ENCODE measurements at places on chromosomes 7 and 10.

- DNase-seq = no peak
Measured at GRCh38 chr7:140631021-140631420, 9.6 kb downstream of the DENND2A start.

DNA sequence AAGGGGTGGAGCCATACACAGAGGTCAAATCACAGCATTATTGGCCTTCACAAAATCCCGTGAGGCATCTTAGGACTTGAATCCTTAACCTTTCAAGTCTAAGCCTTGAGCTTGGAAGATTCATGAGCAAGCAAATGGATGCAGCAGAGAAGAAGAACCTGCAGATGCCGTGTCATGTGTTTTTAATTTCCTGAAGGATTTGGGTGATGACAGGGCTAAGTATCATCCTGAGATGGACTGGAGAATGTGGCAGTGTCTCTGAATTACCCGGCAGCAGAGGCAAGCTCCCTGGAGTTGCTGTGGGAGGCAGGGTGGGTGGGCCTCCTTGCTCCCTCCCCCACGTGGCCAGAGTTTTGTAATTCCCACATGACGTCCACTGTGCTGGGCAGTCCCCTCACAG, 50.8 kb downstream of the GCC1 start:
- DNase-seq = no peak

DNA sequence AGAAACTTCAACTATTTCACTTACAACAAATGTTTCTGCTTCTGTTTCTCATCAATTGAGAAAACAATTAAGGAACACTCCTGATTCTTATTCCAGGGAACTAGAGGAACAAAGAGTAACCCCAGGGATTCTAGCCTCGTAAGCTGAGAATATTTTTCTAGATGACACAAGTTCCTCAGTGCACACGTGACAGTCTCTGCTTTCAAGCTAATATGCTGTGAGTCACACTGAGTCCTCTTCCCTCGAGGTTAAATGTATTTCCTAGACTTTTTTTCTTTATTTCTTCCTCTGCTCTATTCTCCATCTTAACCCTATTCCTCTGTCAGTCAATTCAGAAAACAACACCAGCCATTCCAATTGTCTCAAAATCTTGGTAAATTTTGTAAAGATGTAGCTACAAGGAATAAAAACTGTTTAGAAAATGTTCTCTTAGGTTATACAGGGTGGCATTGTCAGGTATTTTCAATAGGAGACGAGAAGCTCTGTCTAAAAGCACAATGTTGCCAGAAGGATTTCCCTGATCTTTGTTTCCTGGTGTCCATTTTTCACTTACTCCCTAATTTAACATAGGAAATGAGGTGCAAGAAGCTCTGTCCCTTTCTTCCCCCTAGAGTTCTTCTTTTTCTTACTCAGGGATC, 5.8 kb upstream of the C1GALT1 start:
- DNase-seq = no peak

DNA sequence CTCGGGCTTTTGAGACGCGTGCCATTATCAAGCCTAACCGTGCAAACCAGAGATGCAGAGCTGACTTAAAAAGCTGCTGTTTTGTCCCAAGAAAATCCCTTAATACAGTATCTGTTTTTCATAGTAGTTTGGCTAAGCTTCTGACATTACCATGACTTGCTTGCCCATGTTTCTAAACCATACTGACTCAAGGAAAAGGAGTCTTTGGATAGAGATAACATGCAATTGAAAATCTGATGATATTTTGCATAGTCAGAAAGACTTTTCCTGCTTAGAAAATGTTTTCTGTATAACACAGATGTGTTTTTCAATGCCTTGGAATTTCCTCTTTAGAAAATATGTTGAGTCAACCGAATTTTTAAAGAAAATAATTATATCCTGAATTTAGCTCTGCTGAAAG, 21.5 kb upstream of the AKR1E2 start:
- no peak for DNase-seq

GRCh38 chr7:31729195-31729804, 42.3 kb downstream of the PPP1R17 start:
- DNase-seq = no peak

DNA sequence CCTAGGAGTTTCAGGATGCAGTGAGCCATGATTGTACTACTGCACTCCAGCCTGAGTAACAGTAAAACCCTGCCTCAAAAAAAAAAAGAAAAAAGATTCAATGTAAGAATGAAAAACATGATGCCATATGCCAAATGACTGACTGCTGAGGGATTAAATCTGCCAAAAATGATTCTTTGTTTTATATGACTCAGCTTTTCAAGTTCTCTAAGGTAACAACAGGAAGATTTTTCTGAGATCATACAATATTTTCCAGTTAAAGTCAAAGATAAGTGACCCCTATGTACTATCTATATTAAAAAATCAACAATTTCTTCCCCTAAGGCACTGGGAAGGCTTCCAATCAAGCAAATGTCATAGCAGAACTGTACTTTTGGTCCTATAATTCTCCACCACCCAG, 271.2 kb upstream of the IMMP2L start:
- DNase-seq = no peak

DNA sequence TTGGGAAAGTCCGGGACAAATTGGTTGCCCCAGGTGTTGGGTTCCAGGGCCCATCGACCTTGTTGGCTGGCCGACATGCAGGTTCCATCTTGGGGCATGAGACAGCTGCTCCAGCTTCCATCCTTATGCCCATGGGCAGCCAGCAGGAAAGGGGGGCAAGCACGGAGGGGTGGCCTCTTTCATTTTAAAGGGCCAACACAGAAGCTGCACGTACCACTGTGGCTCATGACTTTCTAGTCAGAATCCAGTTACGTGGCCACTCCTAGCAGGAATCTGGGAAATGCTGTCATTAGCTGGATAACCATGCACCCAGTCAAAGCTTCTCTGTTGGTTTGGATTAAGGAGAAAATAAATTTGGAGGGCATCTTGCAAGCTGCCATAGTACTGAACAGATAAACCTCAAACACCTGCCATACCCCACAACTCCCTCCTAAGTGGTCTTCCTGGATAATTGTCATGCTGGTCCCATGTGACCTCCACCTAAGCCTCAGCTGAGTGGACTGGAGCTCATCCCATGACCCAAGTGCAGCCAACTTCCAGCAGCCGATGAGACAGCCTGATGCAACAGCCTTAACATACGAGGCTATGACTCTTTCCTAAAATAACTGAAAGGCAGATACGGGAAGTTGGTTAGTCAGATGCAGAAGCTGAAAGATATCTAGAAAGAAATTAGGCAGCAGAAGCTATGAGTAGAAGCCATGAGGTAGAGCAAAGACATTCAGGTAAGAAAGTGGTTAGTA, 21.4 kb upstream of the GSDME start:
- no peak for DNase-seq

GRCh38 chr10:92240289-92241157, 50.4 kb downstream of the CPEB3 start:
- no peak for DNase-seq

- DNase-seq = no peak
Measured at GRCh38 chr10:131781076-131781475, 119.7 kb upstream of the PPP2R2D start.

DNA sequence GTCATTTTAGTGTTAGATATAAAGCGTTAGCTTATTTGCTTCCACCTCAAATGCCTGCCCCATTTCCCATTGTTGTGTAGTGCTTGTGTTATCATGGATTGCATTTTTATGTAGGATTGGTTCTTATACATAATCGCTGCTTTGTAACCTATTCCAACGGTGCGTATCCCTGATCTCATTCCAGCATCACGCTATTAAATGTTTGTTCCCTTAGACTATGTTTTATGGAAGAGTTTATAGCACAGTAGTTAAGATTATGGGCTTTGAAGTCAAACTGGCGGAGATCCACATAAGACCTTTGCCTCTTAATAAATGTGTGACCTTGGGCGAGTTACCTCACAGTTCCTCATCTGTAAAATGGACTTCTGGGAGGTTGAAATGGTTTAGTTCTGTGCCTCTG, 34.0 kb upstream of the ELN start:
- no peak for DNase-seq

- DNase-seq = no peak
Measured at GRCh38 chr7:66443946-66444345, 184.7 kb upstream of the KCTD7 start.

GRCh38 chr10:123009105-123009820, 457 bp downstream of the ACADSB start:
- DNase-seq = peak; percentile 7

- DNase-seq = no peak
Measured at GRCh38 chr10:132138596-132138995, 48.2 kb upstream of the DPYSL4 start.

GRCh38 chr10:63766745-63767137, 245.5 kb downstream of the REEP3 start:
- DNase-seq = no peak

DNA sequence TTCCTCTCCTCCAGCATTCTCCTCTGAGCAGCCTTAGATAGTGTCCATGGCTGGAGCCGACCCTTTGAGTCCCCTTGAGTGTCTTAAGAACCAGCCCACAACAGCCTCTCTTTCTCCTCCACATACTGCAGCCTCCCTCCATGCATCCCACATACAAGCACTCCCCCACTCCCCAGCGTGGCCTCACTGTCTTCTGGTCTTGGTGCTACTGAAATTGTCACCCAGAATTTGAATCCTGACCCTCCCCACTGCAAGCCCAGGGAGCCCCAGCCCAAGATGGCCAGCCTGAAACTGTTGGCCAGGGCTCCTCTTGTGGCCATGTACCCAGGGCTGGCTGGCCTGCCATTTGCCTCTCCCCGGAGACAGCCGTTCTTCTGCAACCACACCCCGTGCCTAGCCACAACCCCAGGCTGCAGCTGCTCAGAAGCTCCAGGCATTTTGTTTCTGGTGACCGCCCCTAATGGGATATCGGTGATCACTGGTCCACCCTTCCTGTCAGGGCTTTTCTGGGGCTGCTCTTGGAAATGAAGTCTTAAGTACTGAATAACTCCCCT, 18.8 kb upstream of the SH2D4B start:
- no peak for DNase-seq

GRCh38 chr10:28393956-28394568, 91.2 kb upstream of the MPP7 start:
- peak; percentile 46 for DNase-seq

DNA sequence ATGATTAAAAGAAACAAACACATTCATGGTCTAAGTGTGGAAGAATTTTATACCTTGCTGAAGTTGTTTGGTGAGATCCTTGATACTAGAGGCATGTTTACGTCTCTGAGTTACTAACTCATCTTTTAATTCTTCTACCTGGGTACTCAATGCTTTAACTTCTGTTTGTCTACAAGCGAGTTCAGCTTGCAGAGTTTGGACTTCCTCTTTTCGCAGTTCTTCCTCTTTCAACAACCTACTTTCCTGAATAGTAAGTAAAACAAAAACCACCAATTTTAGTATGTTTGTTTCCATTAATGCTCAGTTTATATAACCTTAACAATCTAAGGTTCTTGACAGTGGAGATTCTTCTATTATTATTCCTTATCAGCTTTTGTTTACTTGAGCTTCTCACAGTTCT, 42.9 kb downstream of the CCDC186 start:
- DNase-seq = no peak

- no peak for DNase-seq
Measured at GRCh38 chr7:9889554-9889953, 1084.1 kb upstream of the PHF14 start.

- no peak for DNase-seq
Measured at GRCh38 chr7:100157334-100158228, 942 bp downstream of the TRAPPC14 start.

- no peak for DNase-seq
Measured at GRCh38 chr10:73717556-73717955, 19.6 kb upstream of the AGAP5 start.

DNA sequence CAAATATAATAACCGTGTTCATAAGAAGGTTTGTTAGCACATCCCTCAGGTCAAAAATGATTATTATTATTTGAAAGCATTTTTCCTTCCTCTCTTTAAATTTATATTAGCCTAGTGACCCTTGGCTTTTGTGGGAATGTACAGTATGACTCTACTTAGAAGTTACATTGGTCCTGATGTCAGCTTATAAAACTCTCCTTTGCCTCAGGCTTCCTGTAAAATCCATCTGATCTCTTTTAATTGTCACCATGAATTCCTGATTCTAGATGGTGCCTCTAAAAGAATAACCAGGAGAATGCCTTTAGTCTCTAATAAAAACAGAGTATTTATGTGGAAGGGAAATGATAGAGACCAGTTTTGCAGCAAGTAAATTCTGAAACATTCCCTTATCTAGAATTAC, 1134.4 kb downstream of the XPNPEP1 start:
- DNase-seq = no peak

GRCh38 chr7:95240921-95241320, 83.4 kb downstream of the PON1 start:
- no peak for DNase-seq

DNA sequence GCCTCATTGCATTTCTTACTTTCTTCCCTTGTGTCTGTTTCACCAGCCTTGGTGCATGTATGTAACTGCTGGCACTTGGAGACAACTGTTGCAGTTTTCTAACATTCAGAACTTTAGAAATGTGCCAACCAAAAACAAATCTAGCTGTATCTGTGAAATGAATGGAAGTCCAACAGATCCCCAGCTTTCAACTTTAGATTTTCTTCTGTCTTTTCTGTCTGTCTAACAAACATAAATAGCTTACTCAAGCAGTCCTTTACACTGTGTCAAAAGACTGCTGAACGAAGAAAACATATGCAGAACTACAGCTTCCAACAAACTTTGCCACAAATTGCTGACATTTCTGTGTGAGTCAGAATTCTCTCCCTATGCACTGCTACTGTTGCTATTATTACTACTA, 30.9 kb downstream of the SORCS1 start:
- DNase-seq = no peak

GRCh38 chr7:106089647-106090046, 22.5 kb downstream of the SYPL1 start:
- no peak for DNase-seq

GRCh38 chr7:39702133-39702532, 78.8 kb downstream of the RALA start:
- no peak for DNase-seq

- no peak for DNase-seq
Measured at GRCh38 chr7:74101061-74101681, 17.6 kb downstream of the LIMK1 start.

GRCh38 chr7:16684935-16685334, 39.0 kb downstream of the BZW2 start:
- no peak for DNase-seq

DNA sequence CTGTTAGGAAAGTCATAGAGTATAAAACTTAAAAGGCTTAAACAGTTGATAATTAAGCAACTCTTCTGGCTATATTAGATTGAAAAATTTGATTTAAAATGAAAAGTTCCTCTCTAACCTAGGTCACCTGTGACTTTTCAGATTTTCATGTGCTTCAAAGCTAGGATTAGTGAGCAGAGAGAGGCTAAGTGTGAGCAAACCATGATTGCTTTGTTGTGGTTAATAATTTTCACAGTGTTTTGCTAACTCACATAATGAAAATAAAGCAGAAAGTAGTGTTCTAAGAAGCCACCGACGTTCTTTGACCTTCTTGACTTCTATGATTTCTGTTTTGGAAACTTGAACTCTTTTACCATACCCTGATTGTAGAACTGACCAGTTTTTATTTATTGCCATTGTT, 75.5 kb upstream of the OIT3 start:
- DNase-seq = no peak
